ENCODE measurements at places on chromosomes 11 and 22. TPM values are rescaled to one million over a fixed set of nuclear protein-coding genes. Genes with fewer than 3 reads are reported as not detected.

Gene ASCL2
- 0.79 TPM for polyA plus RNA-seq

- DNase-seq = peak; percentile 6
Measured at GRCh38 chr11:105611572-105612441, 1.9 kb downstream of the GRIA4 start.

GRCh38 chr11:845872-846495 lies 3.3 kb downstream of the TSPAN4 start:
- DNase-seq = no peak

DNA sequence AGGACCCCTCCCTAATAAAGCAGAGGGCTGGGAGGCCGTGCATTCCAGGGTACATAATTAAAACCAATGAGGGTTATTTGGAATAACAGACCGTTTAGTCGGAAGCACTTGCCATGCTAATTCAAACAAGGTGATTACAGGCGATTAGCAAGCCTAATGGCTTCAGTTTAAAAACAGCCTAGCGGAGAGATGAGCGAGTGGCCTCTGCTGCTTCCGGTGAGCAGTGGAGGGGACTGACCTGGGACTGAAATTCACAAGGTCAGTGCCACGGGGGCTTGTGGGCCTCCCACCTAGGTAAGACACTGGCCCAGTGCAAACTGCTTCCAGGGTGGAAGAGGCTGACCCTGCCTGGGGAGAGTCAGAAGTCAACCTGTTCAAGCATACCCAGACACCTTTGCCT lies 56.8 kb upstream of the ALX4 start:
- DNase-seq = no peak

DNA sequence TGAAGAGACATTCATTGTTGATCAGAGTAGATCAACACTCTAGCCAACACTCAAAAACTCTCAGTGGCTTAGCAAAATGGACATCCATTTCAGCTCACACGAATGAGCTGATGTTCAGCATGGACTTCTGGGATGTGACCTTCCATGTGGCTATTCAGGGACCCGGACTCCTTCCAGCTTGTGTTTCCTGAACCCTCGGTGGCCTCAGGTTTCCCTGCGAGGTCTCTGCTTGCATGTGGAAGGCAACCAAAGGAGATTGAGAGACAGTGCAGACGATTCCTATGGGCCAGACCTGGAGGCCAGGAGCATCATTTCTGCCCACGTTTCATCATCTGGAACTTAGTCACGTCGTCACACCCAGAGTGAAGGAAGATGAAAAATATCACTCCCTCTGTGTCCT lies 1137.4 kb downstream of the TBC1D22A start:
- no peak for DNase-seq

GRCh38 chr22:21942407-21943343 lies 10.0 kb downstream of the PPM1F start:
- DNase-seq = no peak

- DNase-seq = peak; percentile 6
Measured at GRCh38 chr11:47468598-47469214, 19.8 kb upstream of the RAPSN start.

DNA sequence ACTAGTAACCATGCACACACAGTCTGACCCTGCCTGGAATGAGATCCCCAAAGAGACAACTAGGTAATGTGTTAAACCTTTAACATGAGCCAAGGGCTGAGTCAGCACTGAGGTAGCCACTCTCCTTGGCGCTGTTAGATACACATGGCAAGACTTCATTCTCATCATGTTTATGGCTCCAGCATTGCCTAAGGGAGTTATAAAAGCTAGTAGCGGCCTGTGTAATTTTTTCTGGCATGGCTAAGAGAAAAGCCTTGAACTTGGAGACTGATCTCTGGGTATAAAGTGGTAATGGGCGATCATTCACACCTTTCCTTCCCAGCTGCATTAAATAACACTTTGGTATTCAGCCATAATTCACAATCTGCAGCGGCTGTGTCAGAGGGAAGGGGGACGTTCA lies 779.7 kb upstream of the LRRC4C start:
- no peak for DNase-seq

DNA sequence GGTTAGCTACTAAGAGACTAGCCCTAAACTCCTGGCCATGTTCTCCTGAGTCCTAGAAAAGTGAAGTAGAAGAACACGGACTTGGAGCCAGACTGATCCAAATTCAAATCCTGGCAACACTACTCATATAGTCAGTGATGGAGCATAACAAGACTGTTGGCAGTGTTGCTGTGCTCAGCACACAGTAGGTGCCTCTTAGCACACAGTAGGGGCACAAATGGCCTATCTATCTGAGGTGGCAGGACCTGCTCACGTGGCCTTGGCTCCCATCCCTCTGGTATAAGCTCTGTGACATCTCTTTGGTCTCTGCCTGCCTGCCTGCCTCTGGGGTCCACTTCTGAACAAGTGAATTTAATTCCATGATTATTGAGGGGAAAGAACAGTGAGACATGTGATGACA lies 15.4 kb downstream of the TENM4 start:
- DNase-seq = no peak

GRCh38 chr11:44862558-44863101 lies 88.1 kb downstream of the TP53I11 start:
- no peak for DNase-seq

- DNase-seq = no peak
Measured at GRCh38 chr22:46590334-46590733, 29.9 kb upstream of the GRAMD4 start.
